ENCODE measurements at places on chromosomes 4 and X. TPM values are rescaled to one million over a fixed set of nuclear protein-coding genes. Genes with fewer than 3 reads are reported as not detected.

- no peak for DNase-seq
Measured at GRCh38 chrX:20414762-20415445, 148.2 kb upstream of the RPS6KA3 start.

DNA sequence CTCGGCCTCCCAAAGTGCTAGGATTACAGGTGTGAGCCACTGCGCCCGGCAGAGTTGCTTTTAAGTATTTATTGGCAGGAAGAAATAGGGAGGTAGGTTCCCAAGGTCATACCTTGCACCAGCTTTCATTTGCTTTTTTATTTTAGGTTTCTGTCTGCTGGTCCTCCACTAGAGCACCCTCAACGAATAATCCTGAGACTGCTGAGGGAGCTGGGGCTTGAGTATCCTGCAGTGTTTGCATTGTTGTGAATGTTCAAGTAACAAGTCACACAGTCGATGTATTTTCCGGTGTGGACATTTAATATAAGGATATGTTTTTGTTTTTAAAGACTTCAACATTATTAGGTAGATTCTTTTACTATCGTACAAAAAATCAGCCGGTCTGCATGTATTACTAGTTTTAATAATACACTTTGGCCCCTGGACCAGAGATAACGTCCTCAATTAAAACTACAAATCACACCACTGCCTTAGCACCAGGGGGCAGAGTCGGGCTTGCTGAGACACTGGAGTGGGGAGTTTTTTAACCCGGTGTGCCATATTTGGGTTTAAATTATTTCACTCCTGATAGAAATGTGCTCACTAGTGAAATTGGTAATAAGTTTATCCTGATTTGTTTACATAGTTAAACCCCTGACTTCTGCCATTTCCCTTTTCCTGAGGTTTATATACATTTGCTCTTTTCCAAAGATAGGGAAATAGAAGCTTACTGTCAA, 11.6 kb downstream of the SMIM20 start:
- no peak for DNase-seq

DNA sequence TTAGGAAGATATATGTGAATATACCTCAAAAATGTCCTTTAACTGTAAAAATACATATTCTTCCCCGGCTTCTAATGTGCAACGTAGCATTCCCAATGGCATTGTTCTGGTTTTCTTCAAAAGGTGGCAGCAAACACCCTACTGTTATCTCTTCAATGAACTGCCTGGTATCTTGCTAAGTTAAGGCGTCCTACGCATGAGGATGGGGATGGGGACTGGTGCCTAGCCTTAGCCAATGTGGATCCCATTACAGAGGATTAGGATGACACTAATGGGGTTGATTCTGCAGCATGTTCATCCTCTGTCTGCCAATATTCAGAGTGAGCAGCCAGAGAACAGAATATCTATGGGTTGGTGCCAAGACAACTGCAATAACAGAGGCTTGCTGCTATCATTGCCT, 334.9 kb upstream of the ADGRL3 start:
- no peak for DNase-seq

GRCh38 chrX:54357414-54358377, at the start of gene WNK3:
TSS of gene WNK3 (minus strand) at chrX:54358046.
- peak; percentile 77 for DNase-seq

GRCh38 chr4:54940996-54941865, 184.2 kb downstream of the KDR start:
- DNase-seq: no peak

- no peak for DNase-seq
Measured at GRCh38 chr4:152735906-152736305, 43.6 kb downstream of the TIGD4 start.

DNA sequence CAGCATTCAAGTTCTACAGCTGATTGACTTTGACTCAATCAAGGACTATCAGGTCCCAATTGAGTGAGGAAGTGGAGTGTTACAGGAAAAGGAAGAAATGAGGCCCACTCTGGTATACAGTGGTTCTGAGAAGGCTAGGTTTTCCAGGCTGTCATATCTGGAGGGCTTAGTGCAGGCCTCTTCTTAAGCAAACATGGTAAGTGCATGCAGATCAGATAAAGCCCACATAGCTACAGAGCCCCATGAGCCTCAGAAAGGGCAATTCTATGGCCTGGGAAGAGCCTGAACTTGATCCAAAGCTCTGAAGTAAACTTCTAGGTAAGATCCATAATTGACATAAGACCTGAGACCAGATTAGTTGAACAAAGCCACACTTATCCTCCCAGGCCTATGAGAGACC, 29.0 kb upstream of the MAOA start:
- DNase-seq: no peak

DNA sequence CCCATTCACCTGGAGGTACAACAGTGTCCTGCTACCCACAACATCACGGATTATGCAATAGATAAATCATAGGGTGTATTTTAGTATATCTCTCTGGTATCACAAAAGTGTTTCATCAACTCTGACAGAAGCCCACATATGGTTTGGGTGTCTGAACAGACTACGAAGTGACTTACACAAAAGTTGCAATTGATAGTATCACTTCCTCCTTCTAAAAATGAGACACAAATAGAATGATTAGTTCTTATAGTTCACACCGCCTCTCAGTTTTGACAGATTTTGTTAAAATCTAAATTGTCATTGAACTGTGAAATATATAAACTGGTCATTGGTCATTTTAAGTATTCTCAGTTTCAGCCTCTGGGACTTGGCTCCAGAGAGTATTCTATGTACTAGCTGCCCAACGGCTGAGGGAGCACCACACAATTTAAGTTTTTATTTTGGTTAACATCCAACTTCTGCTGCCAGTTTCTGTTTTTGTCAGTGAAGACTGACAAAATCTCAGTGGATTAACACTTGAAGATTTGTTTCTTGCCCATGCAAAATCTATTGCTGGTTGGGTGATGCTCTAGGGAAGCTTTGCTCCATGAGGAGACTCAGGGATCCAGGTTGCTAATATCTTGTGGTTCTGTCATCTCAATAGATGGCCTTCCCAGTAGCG, 113.8 kb upstream of the PUDP start:
- no peak for DNase-seq

DNA sequence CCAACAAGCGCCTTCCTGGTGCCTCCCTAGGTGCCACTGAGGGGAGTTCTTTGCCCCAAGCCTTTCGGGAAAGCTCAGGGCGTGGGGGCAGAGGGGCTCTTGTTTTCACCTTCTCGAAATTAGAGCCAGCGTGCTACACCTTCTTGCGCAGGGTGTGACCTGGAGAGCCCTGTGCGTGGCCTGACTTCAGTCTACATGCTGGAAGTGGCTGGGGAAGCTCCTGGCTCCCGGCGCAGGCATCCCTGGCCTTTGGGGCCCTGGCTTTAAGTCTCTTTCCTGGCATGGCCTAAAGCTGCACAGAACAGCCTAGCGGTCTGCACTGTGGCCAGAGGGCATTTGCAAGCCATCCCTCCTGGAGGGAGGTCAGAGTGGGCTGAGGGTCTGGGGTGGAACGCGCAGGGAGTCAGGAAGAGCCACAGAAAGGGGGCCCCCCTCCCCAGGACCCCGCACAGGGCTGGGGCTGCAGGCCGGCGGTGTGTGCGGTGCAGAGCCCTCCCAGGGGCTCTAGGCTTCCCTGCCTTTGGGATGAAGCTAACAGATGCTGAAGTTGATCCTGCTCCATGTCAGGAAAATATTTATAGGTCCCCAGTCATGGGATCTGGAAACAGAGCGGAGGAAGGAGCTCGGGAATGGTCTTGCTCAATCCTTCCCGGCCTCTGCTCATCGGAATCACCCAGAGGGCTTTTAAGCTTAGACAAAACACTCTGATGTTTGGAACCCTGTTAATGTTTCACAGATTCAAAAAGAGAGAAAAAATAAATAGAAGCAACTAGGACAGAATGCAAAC, 781 bp upstream of the SPON2 start:
- peak; percentile 86 for DNase-seq

GRCh38 chr4:137980641-137981040, 261.5 kb downstream of the SLC7A11 start:
- DNase-seq: no peak

TKTL2 gene
- total RNA-seq: not detected

DUX4 gene
- not detected for total RNA-seq

TBC1D8B gene
- 6.2 TPM for total RNA-seq

QRFPR gene
- 13.8 TPM for total RNA-seq

IGSF1 gene
- not detected for total RNA-seq

TEX11 gene
- total RNA-seq: not detected
